T-helper 1 cell (primary cell): ENCODE measurements at places on chromosomes 2 and 18.

- DNase-seq, result no peak
These were observed 40.3 kb downstream of the HRH4 start for GRCh38 chr18:24500766-24501165.

DNA sequence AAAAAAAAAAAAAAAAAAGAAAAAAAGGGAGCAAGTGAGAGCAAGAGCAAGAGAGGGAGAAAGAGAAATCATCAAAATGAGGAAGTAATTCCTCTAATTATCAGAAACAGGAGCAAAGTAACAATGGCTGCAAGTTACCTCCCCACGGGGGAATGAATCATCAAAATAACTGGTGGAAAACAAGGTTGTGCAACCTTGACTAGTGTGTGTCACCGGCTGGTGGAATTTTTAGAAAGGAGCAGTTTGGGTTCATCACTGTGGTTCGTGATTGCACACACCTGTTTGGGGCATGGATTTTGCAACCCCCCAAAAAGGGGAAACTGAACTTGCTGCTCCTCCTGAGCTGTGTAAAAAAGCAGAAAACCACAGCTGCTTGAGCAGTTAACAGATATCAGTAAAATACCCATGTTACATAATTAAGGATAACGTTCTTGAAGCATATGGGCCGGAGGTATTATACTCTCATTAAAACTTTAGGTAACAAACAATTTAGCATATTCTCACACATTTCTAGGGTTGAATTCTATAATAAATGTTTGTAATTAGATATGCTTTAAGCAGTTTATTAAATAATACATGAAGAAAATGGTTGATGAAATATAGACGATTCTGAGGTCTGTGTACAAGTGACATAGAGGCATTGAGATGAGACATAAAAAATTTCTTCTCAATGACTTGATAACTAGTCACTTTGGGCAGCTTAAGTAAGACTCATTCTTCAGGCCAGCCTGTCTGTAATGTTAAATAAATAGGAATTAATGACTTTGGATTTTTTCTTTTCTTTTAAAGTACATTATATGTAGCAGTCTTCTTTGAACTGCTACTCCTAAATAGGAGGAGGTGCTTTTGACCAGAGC lies 184.2 kb upstream of the ZEB2 start:
- no peak for DNase-seq

- DNase-seq, result no peak
These were observed 91.5 kb downstream of the TEX51 start for GRCh38 chr2:126990200-126990599.

DNA sequence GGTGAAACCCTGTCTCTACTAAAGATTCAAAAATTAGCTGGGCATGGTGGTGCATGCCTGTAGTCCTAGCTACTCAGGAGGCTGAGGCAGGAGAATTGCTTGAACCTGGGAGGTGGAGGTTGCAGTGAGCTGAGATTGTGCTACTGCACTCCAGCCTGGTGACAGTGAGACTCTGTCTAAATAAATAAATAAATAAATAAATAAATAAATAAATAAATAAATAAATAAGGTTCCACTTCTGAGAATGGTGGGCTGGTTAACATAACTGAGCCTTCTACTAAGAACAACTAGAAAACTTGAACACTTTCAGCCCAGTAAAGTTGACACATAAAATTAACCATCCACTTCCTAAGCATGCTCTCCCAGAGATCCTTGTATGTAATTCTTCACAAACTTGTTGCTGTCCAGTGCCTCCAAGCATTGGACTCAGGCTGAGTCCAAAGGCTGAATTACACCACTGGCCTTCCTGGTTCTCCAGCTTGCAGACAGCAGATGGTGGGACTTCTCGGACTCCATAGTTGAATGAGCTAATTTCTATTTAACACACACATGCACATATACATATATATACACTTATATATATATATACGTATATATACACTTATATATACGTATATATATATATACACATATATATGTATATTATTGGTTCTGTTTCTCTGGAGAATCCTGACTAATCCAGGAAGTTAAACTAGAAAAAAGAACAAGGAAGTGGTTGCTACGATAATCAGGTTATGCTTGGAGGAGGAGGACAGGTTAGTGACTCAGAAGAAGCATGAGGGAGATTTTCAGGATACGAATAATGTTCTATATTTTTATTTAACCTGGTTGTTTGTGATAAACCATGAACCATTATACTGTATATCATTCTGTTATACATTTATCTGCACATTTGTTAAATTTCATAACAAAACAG lies 348.8 kb downstream of the METTL4 start:
- no peak for DNase-seq

DNA sequence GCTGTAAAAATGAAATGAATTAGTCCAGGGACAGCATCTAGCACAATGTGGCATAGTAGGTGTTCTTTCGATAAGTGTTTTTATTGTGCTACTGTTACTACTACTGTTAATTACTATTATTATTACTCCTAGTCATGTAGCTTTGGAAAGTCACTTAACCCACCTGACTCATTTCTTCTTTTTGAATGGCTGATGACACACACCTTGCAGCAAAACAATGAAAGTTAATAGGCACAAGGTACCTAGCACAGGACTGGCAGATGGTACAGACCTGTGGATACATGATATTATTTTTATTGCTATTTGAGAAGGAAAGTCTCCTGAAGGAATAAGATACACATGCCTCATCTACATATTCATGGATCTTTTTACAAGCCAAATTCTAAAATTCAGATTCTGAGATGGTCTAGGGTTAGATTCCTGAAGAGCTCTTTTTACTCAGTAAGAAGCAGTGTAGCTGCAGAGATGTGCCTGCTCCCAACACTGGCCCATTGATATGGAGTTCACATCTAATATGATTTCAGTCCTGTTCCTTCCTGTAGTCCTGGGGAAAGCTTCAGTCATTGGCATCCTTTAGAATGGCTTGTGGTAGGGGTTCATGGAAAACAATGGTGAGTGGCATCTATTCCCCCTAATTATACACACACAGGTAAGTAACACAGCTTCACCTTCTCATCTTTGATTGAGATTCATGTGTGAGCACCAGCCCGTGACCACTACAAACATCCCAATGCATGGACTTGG lies 7.9 kb upstream of the ERMN start:
- DNase-seq, result no peak

GRCh38 chr2:73034661-73035375 lies 36.7 kb downstream of the SFXN5 start:
- no peak for DNase-seq

- no peak for DNase-seq
These were observed 388.8 kb upstream of the CHAC2 start for GRCh38 chr2:53378791-53379190.

DNA sequence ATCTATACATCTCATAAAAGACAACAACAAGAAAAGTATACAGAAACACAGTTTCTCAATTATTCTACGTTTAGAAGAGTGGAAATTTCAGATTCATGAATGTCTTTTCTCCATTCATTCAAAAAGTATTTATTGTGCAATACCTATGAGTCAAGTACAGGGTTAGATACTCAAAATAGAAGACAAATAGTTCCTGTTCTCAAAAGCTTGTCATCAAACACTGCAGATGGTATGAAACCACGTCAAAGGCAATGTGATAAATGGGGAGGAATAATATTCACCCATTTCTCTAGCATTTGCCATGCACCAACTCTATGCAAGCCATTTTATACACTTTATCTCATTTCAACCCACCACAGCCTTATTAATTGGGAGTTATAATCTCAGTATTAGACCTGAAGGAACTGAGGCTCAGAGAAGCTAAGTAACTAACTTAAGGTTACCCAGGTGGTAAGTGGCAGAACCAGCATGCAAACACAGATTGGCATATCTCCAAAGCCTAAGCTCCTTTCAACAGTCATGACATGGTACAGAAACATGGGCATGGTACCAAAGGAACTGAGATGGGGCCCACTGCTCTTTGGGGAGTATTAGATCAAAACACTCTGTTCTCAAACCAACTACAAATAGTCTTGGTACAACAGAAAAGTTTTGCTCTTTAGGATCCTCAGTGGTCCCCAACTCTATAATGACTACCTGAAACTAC lies 67.2 kb upstream of the NPAS2 start:
- DNase-seq, result no peak

DNA sequence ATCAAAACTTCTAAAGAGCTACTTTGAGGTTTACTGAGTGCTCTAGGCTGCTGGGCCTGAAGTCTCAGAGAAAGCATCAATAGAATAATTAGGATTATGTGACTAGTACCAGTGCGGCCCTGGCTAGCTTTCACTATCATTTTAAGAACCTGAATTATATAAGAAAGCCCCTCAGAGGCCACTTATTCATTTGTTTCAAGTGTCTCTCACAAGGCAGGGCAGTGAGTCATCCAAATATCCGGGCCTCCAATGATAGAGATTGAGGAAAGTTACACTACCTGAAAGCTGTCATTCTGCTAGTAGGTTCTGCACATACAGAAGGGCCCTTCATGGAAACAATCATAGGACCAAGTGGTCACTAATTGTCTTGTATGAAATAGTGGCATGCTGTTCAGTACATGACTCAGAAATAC lies 193.1 kb downstream of the L3MBTL4 start:
- no peak for DNase-seq
